NCI-H2029 treated with DMSO at 0.1 percent for 48 hours (cell line): ENCODE measurements at places on chromosomes 3 and 15.

DNA sequence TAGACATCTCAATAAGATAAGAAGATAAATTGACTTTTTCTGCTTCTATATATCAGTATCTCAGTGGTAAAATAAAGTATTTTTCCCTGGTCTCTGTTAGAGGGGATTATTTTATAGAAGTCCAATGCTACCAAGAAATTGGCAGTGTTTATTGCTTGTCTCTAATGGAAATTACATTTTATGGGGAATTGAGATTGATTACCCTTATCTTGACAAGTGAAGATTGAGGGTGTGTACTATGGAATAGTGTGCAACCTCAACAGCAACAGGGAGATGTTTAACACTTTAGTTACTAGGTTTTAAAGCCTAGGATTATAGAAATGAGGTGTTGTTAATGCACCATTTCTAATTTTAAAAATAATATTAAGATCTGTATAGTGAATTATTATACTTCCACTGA lies 154.8 kb upstream of the ROBO1 start:
- no peak for DNase-seq

DNA sequence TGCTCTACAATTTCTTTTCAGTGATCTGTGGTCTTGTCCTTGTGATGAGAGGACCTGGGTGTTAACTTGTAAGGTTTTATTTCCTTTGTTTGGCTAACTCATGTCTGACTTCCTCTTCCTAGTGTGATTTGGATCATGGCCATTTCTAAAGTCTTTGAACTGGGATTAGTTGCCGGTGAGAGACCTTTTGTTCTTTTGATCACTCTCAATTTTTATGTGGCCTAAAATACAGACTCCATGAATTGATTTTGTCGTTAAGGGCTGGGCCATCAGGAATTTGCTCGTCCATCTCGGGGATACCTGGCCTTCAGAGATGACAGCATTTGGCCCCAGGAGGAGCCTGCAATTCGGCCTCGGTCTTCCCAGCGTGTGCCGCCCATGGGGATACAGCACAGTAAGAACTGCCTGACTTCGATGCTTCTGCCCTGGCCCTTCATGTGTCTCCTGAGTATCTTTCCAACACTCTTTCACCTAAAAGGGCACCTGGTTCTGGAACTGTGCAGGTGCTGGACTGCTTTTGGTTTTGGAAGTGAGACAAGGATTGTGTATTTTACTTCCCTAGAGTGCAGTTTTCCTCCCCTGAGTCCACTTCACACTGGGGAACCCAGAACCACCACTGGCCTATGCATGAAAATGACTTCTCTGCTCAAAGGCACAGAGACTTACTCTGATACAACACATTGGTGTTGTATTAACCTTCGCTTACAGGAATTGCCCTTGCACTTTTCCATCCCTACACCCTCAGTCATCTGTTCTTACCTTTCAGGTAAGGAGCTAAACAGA lies 13.1 kb upstream of the LRRC2 start:
- DNase-seq = peak; percentile 75

DNA sequence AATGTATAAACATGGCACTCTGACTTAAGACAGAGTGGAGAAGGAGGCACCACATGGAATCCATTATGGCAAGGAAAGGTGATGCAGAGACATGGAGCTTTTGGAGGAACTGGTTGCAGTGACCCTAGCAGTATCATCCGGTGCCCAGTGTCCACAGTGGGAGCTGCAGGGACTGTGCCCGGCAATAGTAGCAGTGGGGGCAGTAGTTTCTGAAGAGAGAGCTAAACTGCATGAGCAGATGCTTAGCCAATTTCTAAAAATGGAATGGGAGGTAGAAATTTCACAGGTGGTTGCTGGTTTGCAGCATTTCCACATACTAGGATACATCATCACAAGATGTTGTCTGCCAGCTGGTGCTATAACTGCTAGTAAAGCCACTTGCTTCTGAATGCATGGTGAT lies 7.8 kb upstream of the TM2D3 start:
- no peak for DNase-seq

DNA sequence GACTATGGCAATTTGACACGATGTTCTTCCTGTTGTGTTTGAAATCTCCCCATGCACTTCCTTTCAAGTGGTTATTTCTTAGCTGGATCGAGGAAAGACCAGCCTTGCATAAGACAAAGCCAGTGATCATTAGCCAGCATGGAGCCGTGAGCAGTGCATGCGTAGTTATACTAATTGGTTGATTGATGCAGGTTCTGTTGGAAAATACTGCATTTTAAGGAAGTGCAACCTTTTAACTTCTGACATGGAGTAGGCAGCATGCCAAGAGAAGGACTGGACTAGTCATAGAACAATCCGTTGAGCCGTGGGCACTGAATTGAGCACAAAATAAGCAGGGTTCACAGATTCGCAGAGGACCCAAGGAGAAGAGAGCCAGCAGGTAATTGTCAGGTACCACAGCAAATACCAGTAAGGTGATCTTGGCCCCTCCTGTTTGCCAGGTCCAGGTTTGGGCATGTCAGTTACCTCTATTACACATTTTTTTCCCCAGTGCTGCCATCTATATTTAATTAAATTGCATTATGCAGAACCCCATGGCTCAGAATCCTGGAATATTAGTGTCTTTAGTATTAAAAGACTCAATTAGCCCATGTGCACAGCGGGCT lies 29.0 kb upstream of the BCL6 start:
- no peak for DNase-seq

DNA sequence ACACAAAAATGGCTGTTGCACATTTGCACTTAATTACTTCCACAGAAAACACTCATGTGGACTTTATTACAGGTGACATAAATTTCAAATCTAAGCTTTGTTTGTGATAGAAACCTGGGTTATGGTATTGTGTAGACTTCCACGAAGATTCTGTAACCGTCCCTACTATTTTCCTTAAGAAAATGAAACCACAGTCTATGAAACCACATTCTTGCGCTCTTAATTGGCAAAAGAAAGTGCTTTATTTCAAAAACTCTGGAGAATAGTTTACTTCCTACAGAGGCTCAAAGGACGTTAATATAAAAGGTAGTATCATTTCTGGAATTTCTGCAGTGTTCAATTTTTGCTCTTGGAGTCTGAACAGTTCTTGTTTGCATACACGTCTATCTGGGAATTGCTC lies 123.4 kb downstream of the TIGIT start:
- DNase-seq = no peak

GRCh38 chr3:184186184-184186901 lies at the start of gene ABCF3:
TSS of gene ABCF3 (plus strand) at chr3:184186199. CDS start at chr3:184186208, 9 bp downstream.
- no peak for DNase-seq

- no peak for DNase-seq
These were observed 498.9 kb upstream of the TGFBR2 start for GRCh38 chr3:30107531-30107930.
